Right kidney (tissue), 9 donors: ENCODE measurements at places on chromosomes 5 and 9.

DNA sequence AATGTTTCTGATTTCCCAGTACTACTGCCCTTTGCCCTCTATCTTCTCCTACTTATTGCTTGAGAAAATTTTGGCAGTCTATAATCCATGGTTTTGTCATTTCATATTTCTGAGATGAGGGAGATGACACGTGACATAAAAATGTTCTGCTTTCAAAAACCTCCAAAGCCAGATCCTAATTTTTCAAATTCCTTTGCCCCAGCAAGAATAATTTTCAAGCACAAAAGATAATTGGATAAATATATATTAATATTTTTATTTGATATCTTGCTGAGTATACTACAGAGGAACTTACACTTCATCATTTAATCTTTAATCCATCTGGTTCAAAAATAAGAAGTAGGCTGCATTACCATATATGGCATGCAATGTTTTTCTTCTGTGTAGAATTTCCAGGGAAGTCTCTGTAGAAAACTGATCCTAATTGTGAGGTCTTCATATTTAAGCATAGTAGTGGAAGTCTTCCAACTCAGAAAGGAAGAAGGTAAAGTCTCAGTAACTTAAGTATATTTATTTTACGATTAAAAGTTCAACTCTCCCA is 1738.8 kb downstream of the EFNA5 start:
- DNase-seq = no peak

DNA sequence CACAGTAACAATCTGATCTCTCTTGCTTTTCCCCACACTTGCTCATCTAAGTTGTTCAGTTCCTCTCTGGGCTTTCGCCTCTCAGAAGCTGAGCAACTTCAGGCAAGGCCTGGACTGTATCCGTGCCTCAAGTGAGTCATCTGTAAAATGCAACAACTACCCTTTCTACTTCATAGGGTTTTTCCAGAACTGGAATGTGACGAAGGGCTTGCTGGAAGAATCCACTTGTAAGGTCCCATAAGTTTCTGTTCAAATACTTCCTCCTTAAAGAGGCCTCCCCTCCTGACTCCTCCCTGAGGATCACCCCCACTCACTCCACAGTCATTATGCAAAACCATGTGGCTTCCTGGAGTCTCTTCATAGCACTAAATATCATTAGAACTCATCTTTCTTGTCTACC is 17.5 kb upstream of the INSYN2B start:
- DNase-seq = no peak

DNA sequence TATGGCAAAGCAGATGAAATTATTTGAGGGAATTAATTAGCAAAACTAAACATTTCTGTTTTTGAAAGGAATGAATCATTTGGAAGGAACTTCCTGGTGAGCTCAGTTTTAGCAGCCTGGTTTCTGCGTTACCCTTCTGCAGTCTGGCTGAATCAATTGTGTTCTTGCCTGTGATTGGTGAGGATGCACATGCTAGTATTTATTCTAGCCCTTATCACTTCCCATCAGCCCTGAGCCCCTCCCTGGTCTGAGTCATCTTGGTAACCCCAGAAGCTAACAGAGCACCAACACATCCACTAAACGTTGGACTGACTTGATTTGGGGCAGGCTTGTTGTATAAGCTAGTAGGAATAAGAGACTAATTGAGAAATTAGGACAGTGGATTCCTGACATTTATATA is 6.6 kb downstream of the TJP2 start:
- DNase-seq = no peak

DNA sequence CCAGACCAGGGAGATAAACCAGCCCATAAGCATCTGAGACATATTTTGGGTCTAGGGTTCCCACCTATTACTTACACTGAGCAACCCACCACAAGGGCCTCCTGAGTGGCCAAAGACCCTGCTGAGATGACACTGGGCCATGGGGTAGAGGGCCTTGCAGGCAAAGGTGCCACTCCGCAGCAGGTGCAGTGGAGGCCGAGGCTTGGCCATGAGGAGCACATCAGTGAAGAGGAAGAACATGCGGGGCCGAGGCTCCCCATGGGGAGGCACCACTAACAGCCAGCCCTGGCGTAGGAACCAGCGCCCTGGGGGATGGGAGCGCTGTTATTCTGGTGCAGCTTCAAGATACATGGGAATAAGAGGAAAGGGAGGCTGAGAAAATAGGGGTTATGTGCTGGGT is 2.6 kb downstream of the ARHGEF39 start:
- no peak for DNase-seq

GRCh38 chr5:129445379-129445778 is 14.7 kb upstream of the ADAMTS19 start:
- DNase-seq = no peak

DNA sequence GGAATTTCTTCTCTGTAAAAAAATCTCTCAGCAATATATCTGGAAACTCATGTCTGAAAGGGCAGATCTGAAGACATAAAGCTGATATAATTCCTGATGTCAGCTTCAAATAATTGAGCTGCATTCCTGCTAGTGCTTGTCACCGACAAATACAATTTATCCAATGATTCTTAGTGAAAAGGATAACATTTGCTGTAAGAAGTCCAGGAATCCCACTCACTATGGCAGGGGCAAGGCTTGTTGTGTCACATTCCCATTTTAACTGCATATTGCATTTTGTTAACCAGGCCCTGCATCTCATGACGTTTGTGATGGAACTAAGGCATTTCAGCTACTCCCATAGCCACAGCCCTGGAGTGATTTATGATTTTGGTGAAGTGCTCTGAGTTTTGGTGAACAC is 160.1 kb upstream of the DAB2 start:
- no peak for DNase-seq
